ENCODE measurements at places on chromosomes 1 and 21.

DNA sequence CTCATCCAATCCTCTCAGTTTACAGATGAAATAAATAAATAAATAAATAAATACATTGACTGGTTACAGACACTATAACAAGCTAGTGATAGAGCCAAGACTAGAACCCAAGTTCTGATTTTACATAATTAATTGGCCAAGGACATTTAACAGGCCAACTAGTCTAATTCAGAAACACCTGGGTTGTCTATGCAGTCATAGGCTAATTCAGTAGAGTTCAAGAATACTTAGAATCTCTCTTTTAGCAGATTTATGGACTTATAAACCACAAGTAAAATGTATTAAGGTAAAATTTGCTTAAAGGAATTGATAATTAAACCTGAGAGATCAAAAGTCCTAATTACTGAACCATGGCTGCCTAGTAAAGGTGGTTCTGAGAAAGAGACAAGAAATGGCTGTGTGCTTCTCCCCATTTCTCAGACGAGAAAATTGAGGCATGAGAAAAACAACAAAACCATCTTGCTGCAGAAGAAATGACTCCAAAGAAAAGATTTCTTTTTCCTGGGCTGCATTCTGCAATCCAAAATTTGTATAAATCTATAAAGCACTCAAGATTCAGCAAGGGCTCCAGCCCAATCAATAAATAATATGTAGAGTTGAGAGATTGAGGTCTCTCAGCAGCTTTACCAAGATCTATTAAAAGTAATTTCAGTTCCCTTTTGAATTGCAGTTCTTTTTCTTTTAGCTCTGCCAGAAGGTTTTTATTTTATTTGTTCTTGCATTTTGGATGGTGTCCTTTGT lies 98.3 kb downstream of the DUSP10 start:
- DNase-seq, result no peak

- DNase-seq, result no peak
These were observed 30.1 kb downstream of the OLFML3 start for GRCh38 chr1:114009393-114009792.

DNA sequence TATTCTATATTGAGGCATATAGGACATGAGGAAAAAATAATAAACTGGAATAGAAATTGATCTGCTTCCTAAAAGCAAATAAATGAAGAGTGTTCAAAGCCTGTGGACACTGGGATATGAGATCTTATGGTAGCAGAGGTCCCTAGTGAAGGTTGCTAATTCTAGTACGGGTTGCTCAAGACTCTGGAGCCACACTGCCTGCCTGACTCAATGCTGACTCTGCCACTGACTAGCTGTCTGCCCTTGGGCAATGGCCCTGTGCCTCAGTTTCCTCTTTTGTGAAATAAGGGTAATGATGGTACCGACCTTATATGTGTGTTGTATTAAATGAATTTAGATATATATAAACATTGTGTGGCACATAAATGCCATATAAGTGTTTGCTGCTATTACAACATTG lies 59.0 kb upstream of the C1orf53 start:
- no peak for DNase-seq

GRCh38 chr1:215681041-215681440 lies 113.9 kb downstream of the KCTD3 start:
- no peak for DNase-seq

DNA sequence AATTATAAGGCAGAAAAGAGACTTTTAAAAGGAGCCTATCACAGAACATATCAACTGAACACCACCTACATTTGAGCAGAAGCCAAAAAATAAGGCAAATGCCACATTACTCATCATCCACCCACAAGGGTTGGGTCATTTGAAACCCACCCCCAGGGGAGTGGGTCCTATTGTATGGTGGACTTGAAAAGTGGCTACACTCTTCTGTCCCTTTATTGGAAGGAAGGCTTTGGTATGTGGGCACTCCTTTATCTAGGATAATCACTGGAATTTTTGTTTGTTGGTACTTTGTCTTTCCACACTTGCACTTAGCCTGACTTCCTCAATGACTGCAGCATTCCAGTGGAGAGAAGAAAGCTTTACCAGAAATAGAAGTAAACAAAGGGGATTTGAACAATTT lies 157.2 kb upstream of the COL11A1 start:
- DNase-seq, result no peak

- no peak for DNase-seq
These were observed 70.7 kb upstream of the FMO3 start for GRCh38 chr1:171019971-171020370.

- DNase-seq, result no peak
These were observed 10.8 kb upstream of the PADI1 start for GRCh38 chr1:17194133-17194475.

DNA sequence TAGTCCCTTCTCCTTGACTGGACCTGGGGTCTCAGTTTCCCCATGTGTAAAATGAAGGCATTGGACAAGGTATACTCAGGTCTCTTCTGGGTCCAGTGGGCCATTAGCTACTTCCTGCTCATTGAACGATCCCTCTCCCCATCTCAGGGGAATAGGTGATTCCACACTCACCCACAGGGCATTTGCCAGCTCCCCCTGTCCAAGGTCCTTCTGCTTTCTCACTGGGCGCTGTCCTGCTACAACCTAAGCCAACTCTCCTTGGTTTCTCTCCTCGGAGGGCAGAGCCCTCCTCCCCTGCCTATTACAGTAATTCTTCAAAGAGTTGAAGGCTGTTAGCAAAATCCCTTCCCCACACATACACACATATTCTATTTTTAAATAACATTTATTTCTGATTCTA lies 16.6 kb downstream of the DISP3 start:
- DNase-seq, result no peak

DNA sequence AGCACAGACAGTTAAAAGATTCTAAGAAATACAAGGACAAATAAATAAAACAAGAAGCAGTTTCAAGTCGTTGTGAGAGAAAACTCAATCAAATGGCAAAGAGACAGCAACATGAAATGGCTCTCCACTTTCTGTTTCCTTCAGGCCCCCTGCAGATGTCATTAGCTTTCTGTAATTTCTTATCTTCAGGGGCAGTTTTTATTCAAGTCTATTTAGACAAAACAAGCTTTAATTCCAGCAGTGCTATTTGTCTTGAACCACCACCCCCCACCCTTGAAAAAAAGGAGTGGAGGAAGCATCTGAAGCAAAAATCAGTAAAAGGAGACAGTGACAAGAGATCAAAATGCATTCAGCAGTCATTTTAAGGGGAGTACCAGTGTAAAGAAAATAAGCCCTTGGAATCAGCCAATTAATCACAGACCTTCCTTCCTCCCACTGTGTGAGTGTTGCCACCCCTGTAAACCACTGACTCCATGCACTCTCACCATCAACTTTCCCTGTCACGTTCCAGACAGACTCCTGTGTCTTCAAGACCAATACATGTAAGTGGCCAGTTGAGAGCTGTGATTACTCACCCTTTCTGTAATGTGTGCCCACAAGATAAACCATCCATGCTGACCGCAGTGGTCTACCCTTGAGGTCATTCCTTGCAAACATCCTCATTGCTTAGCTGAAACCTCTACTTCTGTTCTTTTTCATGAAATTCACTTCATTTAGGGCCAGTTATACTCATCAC lies 136.1 kb upstream of the HOOK1 start:
- no peak for DNase-seq

- DNase-seq, result no peak
These were observed 7.4 kb upstream of the MPL start for GRCh38 chr1:43329995-43330751.

DNA sequence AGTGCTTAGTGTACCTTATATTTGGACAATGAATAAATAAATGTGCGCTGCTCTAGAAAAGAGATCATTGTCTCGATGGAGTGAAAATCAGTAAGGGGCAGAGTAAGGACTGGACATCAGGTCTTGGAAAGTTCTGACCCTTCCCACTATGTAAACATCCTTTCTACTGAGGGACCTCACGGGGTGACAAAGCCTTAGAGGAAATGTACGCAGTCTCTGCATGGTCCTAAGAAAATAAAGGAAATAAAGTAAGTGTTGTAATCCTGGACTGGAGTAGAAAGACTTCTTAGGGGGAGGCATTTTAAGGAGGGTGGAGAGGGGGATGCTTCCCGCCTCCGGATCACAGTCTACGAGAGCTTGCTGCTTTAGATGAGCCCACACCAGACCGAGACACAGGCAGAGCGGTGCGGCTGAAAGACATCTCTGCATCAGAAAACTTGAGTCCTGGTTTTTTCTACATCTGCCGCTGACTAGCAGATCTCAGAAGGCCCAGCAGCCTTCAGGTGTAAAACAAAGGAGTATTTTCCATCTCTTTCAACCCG lies 22.3 kb upstream of the GPR137B start:
- no peak for DNase-seq

GRCh38 chr1:67834246-67834877 lies 1.1 kb upstream of the GNG12 start:
- DNase-seq, result no peak

DNA sequence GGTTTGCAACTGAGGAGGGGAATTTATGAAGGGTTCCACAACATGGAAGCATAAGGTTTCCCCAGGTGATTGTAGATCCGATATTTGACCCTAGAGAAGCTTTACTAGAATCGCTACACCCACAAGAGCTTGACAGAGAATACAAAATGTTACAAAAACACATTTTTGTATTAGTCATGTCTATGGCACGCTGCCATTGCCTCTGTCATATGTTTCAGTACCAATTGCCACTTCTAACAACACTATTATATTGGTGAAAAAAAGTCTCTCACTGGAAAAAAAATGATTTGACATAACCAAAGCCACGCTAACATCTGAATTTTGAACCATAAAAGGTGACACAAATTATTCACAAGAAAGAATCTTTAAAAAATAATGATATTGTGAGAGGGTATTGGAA lies 214.5 kb downstream of the KCNT2 start:
- DNase-seq, result no peak

GRCh38 chr1:27567971-27568299 lies 36.0 kb downstream of the AHDC1 start:
- DNase-seq, result no peak

- no peak for DNase-seq
These were observed 6.4 kb downstream of the DMRTA2 start for GRCh38 chr1:50416553-50417453.

GRCh38 chr1:32496127-32496526 lies 31.3 kb downstream of the ZBTB8B start:
- no peak for DNase-seq

GRCh38 chr1:184823080-184823479 lies 68.4 kb upstream of the EDEM3 start:
- no peak for DNase-seq

All from effector CD4-positive, alpha-beta T cell (primary cell).